ENCODE measurements at places on chromosomes 16 and 17.

DNA sequence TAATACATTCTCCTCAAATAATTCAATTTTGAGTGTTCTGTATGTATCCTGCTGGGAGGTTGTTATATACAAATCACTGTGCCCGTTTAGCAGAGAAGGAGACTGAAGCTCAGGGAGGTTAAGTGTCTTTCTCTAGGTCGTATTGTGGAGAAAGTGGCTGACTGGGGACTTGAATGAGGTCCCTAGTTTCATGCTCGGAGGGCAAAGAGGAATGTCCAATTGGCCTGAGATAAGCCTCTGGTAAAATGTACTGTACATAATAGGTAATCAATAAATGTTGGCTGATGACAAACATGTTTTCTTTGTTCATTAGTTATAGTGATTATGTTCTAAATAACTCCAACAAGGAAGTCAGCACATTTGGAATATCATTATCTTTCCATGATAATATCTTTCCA, 442.6 kb downstream of the UTP18 start:
- DNase-seq: no peak

- DNase-seq: no peak
Observed at GRCh38 chr17:40615841-40616476, 31.7 kb downstream of the SMARCE1 start.

DNA sequence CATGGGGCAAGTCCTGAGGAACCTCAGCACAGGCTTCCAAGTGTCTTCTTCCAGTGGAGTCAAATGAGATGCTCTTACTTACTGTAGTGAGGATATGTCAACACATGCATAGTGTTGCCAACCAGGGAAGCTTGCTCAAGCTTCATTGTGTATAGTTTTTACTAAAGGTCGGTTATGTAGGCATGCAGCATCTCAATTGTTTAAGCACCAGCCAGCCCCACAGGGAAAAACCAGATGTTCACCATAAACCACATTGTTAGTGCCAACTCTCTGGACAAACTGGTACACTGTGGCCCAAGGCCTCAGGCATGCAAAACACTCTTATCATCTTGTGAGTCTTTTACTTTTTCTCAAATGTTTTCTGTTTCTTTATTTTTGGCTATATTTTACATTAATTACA, 152.1 kb downstream of the PHKB start:
- no peak for DNase-seq

DNA sequence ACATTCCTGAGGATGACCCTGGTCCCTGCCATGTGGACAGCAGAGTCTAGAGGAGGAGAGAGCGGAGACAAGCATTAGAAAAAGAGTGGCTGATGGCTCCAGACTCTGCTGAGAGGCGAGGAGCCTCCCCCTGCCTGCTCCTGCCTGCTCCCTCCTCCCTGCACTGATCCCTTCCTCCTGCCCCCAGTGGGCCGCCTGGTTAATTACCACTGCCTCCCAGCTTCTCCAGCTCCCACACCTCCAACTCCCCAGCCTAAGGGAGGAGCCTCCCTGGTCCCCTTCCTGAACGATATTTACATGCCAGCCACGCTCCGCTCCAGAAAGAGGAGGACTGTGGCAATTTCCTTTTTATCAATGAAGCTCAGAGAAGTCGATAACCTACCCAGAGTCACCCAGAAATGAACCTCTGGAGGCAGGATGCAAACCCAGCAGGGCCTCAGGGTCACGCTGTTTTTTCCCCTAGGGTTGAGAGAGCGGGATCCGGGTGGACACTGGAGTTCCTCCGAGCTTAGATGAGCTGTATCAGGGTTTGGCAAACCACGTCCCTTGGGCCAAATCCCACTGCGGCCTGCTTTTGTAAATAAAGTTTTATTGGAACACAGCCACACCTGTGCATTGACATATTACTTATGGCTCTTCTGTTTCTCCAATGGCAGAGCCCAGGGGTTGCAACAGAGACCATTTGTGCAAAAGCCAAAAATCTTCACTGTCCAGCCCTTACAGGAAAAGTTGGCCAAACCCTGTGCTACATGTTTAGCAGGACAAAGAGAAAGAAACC, 27.1 kb upstream of the JPH3 start:
- DNase-seq: no peak

- no peak for DNase-seq
Observed at GRCh38 chr16:86073103-86073625, 174.2 kb downstream of the IRF8 start.

DNA sequence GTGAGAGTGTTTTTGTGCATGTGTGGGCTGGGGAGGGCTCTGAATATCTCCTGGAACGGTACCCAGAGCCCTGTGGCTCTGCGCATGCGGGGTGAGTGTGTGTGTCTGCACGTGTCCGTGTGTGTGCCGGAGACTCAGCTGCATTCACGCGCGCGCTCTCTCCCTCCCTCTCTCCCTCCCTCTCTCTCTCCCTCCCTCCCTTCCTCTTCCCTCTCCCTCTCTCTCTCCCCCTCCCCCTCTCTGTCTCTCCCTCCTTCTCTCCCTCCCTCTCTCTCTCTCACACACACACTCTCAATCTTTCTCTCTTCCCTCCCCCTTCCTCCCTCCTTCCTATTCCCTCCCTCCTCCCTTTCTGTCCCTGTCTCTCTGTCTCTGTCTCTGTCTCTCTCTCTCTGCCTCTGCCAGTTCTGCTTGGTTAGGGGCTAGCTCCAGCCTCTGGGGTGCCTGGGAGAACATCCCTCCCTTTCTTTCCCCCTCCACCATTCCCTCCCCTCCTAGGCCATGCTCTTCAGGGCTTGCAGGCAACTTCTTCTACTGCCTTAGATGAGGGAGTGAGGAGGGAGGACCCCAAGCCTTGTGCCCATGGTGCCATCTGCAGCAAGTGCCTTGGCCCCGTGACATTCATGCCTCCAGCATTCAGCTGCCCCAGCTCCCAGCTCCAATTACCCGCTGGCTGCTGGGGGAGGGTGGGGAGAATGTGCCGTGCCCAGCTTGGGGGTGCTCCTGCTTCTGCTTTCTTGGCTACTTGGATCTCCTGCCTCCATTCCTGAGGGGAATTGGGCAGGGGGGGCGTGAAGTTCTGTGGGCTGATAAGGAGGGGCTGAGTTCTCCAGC, 6.4 kb downstream of the THRA start:
- no peak for DNase-seq

DNA sequence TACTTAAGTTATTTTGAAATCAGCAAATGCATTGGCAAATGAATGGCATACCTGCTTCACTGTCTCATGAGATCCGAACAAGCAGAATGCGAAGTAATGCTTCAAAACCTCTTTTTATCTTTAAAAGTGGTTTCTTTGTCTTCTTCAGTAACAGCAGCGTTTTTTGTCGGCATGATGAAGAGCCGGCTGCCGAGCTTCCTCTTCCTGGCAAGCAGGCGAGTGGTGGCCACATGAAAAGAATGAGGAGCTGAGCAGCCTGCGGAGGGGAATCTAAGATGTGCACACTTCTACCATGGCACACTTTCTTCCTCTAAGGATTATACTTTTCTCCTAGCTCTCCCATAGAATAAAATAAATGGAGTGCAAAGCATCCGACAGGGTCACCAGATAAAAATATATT, 42.4 kb upstream of the AKTIP start:
- no peak for DNase-seq

Data from esophagus squamous epithelium (tissue), 5 donors.